ENCODE measurements at places on chromosomes 2 and 18. TPM values are rescaled to one million over a fixed set of nuclear protein-coding genes. Genes with fewer than 3 reads are reported as not detected.

DNA sequence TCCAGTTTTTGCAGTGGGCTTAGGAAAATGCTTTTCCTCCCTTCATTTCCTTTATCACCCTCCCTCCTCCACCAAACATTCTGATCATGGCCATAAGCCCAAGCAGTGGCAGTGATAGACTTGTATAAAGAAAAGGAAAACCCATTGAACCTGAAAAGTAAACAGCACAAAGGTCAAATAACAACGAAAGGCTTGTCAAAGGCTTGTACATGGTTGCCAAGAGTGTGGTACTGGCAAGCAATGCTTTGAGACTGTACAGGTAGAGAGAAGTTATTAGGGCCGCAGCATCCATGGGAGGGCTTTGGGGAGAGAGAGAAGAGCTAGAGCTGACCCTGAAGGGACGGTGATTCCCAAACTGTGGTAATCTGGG lies 2.1 kb upstream of the VWA3B start:
- no peak overlapping the region for H3K27ac ChIP-seq
- H3K36me3 ChIP-seq: no peaks in the 10 kb centered on the region
- no peak overlapping the region for H3K4me3 ChIP-seq
- peaks cover 14% of the 10 kb centered on the region for H3K4me1 ChIP-seq
- H3K27me3 ChIP-seq: no peaks in the 10 kb centered on the region
- DNase-seq: no peak

GRCh38 chr2:127454595-127455565 lies 36.7 kb downstream of the PROC start:
- H3K36me3 ChIP-seq: no peaks in the 10 kb centered on the region
- H3K27ac ChIP-seq: no peak overlapping the region
- no peaks in the 10 kb centered on the region for H3K27me3 ChIP-seq
- H3K4me1 ChIP-seq: no peaks in the 10 kb centered on the region
- H3K4me3 ChIP-seq: no peak overlapping the region

GRCh38 chr2:46708492-46708891 lies 207.1 kb downstream of the MCFD2 start:
- no peak overlapping the region for H3K4me3 ChIP-seq
- peak overlapping the region; percentile 28 for H3K27ac ChIP-seq
- no peaks in the 10 kb centered on the region for H3K36me3 ChIP-seq
- H3K4me1 ChIP-seq: peaks cover 64% of the 10 kb centered on the region
- no peak for DNase-seq

The PLB1 gene
- 18.3 TPM for total RNA-seq

GRCh38 chr2:214376618-214377285 lies 34.1 kb upstream of the VWC2L start:
- no peaks in the 10 kb centered on the region for H3K4me1 ChIP-seq
- no peaks in the 10 kb centered on the region for H3K36me3 ChIP-seq
- no peak for DNase-seq
- H3K27ac ChIP-seq: no peak overlapping the region
- H3K27me3 ChIP-seq: no peaks in the 10 kb centered on the region

DNA sequence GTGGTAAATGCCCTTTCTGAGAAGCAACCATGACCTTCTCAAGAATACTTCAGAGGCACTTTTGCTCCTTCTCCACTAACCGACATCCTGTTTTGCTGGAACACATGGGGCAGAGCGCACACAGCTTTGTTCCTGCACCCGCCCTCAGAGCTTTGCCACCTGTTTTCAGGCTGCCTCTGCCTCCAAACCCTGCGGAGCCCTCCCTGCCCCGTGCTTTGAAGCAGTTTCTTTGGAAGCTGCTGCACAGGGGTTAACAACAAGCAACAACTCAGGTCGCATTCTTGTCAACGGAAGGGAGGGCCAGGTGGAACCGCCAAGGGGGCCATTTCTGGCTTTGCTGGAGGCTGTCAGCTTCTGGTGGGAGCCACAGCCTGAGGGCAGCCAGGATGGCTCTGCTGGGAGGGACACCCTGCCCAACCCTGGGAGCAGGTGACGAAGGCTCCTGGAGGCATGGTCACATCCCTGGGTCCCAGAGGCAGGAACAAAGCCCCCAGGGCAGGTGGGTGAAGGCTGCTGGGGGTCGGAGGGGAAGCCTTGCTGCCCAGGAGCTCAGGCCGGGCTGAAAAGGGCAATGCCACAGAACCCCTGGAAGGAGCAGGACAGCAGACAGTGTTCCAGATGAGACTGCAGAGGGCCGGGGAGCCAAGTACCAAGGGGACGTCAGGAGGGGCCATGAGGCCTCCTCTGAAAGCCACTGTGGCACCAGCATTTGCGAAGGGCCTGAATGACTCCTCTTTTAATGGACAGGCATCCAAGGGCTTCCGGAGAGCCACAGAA lies 46.8 kb downstream of the MRPS5 start:
- peaks cover 7% of the 10 kb centered on the region for H3K4me1 ChIP-seq
- no peak for DNase-seq
- H3K27ac ChIP-seq: no peak overlapping the region
- H3K36me3 ChIP-seq: no peaks in the 10 kb centered on the region

Data from sigmoid colon (tissue), 7 donors.